ENCODE measurements at places on chromosomes 1 and 21.

- no peak for DNase-seq
These were observed 64.9 kb downstream of the PTGS2 start for GRCh38 chr1:186615332-186615731.

- no peak for DNase-seq
These were observed 19.8 kb downstream of the SH3BP5L start for GRCh38 chr1:248805876-248806275.

DNA sequence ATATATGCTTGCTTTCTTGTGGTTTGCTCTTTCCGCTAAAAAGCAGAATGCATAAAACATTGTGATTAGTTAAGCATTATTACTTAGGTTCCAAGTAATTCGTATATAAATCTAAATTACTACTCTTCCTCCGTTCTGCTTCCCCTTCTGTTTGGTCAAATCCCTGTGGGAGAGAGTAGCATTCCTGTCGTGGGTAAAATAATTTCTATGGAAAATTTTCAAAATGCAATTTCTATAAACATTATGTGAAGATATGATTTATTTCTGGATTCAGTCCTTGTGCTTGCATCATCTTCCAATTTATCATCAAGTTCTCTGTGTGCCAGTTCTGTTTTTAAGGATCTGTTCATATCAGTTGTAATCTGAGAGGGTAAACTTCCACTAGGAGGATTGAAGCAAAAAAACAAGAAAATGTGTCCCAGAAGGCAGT is 7.2 kb upstream of the WARS2 start:
- no peak for DNase-seq

DNA sequence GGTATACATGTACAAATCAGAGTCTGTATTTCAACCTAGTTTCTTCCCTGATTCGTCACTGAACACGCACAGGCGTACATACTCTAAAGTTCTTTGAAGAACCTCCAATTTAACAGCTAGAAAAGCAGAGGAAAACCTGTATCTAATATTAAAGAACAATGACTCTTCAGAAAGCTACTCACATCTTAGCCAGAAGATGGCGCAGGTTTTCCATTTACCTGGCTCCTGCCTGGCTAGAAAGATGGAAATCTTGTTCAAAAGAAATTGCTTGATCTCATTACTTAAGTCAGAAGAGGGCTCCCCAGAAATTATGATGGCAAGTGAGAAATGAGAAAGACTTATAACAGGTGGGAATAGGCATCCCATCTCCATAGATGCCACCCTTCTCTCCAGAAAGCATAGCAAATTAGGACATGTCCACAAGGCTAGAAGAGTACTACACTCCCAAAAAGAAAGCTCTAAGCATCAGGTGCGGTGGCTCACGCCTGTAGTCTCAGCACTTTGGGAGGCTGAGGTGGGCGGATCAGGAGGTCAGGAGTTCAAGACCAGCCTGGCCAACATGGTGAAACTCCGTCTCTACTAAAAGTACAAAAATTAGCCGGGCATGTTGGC is 19.0 kb upstream of the L1TD1 start:
- DNase-seq: peak; percentile 73

- DNase-seq: no peak
These were observed 27.1 kb downstream of the CRNN start for GRCh38 chr1:152386940-152387339.

DNA sequence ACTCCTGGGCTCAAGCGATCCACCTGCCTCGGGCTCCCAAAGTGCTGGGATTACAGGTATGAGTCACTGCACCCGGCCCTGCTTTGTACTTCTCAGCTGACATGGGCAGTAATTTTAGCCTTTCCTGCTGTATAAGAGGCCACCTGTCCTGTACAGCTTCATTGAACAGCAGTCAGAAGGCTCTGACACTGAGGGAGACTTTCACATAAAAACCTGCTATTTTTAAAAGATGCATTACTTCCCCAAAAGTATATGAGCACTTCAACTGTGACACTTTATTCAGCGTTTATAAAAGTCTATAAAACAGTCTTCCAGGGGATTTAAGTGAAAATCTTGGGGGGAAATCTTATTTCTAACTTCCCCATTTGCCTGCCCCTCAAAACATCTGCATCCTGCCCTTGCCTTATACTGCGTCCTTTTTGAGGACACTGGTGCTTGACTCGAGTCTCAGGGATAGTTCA is 17.6 kb downstream of the RNU5D-1 start:
- DNase-seq: no peak

GRCh38 chr1:41941381-41941780 is 22.7 kb upstream of the HIVEP3 start:
- no peak for DNase-seq

DNA sequence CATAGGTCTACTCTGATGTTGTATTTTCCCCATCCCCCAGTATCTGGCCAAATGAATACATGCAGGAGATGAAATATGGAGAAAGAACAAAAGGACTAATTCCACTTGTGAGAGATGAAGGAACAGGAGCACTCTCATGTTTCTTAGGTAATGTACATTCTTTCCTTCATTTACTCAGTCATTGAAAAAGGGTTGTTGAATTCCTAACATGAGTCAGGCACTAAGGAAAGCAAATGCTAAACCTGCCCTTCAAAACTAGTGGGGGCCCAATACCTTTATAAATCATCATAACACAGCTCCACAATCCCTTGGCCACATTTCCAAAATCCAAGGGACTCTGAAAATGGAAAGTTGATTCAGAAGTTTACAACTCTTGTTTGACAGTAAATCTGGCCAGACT is 94.3 kb downstream of the DIRAS3 start:
- no peak for DNase-seq

- no peak for DNase-seq
These were observed 426.3 kb upstream of the ADGRL2 start for GRCh38 chr1:81374481-81374880.

- no peak for DNase-seq
These were observed 25.1 kb upstream of the ZNF362 start for GRCh38 chr1:33231166-33231565.

GRCh38 chr1:35971601-35972000 is 40.7 kb downstream of the AGO3 start:
- no peak for DNase-seq

DNA sequence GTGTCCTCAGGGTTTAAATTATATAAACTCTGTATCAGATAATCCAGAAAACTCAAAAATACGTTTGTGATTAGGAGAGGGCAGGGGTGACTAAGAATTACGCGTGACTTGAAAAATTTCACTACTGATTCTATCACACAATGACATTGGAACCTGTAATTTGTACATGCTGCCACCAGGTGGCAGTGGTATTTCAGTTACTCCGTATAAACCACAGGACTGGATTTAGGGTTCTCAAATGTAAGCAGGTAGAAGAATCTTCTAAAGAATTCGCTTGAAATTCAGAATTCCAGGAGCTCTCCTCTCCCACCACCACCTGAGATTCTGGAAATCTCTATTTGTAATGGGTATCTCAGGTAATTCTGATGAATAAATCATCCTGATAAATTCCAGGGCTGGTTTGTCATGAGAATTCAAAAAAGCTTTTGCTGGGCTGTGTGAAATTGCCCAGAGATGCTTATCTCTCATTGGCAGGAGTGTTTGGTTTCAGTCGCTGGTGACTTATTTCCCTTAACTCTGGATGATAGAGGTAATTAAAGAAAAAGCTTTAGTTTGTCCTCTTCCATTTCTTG is 1.7 kb upstream of the KRTAP7-1 start:
- DNase-seq: peak; percentile 49

DNA sequence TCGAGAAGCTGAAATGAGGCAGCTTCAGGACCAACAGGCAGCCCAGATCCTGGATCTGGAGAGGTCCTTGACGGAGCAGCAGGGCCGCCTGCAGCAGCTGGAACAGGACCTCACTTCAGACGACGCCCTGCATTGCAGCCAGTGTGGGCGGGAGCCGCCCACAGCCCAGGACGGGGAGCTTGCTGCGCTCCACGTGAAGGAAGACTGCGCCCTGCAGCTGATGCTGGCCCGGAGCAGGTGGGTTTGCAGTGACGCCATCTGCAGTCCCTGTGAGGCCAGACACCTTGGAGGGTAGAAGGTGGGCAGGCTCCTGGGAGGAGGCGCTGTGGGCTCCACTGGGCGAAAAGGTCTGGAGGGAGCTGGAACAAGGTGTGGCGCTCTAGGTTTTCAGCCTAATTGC is 39.7 kb downstream of the PCNT start:
- DNase-seq: no peak

DNA sequence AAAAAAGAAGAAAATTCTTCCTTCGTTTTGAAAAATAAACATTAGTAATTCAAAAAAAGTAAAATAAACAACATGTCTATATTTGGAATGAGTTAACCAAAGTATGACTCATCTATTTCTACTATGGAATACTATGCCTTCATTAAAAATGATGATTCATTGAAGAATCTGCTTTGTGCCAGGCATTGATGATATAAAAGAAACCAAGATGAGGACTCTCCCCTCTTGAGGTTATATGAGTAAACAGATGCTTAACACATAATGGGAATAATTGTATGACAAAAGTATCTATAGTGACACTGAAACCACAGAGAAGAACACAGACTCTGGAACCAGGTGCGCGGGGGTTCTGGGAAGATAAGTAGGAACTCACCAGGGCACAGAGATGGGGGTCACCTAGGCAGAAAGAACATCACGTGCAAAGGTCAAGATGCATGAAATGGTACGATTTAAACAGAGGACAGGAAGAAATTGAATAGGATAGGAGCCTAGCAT is 18.8 kb downstream of the ELF3 start:
- DNase-seq: peak; percentile 22

GRCh38 chr1:64163431-64163830 is 40.0 kb upstream of the UBE2U start:
- DNase-seq: no peak

DNA sequence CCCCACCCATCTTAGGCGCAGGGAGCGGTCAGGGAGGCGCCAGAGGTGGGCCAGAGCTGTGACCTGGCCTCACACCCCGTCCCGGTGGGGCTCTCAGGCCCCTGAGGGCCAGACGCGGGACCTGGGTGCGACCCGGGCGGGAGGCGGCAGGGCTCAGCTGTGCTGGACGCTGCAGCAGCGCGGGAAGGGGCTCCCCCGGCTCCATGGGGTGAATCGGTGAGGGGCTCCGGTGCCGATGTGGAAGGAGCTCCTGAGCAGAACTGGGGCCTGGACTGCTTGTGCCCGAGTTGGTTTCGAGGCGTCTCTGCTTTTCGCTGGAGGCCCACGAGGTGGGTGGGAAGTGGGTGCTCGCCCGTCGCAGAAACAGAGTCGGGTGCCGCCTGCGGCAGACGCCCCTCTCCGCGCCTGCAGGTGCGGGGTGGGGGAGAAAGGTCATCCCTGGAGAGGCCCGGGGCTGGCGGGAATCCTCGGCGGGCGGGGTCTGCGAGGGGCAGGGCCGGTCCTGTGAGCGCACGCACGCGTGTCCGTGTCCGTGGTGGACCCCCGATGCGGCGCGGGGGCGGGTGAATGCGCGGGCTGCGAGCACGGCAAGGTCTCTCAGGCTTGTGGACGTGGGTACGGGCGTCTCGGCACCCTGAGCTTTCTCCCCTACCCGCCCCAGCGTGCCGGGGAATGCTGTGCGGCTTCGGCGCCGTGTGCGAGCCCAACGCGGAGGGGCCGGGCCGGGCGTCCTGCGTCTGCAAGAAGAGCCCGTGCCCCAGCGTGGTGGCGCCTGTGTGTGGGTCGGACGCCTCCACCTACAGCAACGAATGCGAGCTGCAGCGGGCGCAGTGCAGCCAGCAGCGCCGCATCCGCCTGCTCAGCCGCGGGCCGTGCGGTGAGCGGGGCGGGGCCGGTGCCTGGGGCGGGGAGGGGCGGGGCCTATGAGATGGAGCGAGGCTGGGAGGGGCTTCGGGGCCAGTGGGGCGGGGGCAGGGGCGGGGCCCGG is 20.4 kb downstream of the AGRN start:
- peak; percentile 74 for DNase-seq

- no peak for DNase-seq
These were observed 58.2 kb upstream of the FOXD3 start for GRCh38 chr1:63264161-63264560.

GRCh38 chr1:156021093-156021428 is 310 bp upstream of the SSR2 start:
- no peak for DNase-seq

DNA sequence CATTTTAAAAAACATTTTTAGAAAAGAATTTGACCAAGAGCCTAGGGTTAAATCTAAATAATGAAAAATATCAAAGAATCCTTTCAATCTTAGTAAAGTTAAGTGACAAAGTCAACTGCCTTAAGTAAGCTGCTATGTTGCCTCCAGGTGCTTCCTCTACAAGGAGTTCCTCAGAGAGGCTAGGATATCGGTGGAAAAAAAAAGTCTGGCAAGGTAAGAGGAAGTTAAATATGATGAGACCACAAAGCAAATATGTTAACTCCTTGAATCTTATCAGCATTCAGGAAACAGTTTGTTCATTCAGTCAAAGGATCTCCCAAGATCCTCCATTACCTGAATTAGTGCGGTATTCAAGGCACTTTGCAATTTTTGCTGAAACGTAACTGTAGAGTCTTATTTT is 563.5 kb downstream of the PTPRC start:
- DNase-seq: no peak

DNA sequence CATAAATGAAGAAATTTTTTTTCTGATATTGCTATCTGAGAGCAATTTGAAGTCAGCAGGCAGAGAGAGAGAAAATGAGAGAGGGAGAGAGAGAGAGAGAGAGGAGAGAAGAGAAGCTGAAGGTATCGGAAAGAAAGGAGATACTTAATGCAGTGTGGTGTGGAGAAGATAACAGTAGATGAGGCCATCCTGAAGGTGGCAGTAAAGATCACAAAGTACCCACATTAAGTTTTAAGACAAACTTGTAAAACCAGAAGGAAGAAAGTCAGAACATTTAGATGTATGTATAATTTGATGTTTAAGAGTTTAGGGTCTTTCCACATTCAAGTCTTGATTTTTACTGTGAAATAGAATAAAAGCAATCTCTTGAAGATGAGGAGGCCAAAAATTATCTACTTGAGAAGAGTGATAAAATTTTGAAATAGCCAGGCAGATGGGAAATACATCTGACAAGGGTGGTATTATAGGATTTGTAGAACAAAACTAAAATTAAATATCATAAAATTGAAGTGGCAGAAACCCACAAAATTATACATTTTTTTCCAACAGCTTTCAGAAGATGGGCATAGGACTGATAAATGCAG is 1753.4 kb downstream of the MRPL39 start:
- peak; percentile 36 for DNase-seq

- no peak for DNase-seq
These were observed 135.8 kb upstream of the COL6A1 start for GRCh38 chr21:45845770-45846090.

GRCh38 chr1:228922722-228923376 is 187.6 kb downstream of the RHOU start:
- no peak for DNase-seq

- no peak for DNase-seq
These were observed 61.9 kb downstream of the TBCE start for GRCh38 chr1:235429143-235429542.

DNA sequence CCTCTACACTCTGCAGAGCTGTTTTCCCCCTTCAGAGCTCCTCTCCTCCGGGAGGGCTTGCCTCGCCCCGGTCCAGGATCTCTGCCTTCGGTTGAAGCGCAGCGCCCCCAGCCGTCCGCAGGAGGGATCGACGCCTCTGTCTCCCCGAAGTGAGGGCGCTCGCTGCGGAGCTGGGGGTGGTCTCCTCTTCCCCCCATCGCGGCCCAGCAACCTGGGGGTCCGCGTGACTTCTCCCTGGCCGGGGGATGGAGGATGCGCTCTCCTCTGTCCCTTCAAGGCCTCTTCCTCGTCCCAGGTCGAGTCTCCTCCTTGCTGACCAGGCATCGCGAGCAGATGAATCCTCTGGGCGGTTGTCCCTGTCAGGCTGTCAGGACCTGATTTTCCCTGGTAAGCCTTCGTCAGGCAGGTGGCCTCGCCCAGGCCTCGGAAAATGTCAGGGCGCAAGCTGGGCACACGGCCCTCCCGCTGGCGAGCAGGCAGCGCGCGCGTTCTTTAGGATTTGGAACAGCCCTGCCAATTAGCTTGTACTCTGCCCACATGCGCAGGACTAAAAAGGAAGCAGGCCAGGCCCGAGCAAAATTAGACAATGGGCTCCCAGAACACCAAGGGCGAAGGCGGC is 90.5 kb downstream of the EDEM3 start:
- peak; percentile 76 for DNase-seq
